ENCODE measurements at places on chromosomes 3 and 15.

DNA sequence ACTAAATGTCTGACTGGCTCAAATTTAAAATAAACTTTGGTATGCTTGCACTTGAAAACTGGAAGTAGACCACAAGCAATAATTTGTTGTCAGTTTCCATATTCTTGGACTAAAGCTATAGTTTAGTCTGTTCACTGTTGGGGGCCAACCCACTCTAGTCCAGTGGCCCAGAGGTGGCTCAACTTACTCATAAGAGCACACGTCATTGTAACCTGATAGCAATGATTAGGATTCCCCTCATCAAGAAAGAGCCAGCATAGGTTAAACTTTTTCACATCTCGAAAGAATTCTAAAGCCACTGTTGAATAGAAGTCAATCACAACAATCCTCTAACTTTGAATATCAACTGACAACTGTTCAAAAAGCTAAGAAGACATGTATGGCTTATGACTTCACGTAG lies 147.0 kb downstream of the MEIS2 start:
- no peak for DNase-seq

DNA sequence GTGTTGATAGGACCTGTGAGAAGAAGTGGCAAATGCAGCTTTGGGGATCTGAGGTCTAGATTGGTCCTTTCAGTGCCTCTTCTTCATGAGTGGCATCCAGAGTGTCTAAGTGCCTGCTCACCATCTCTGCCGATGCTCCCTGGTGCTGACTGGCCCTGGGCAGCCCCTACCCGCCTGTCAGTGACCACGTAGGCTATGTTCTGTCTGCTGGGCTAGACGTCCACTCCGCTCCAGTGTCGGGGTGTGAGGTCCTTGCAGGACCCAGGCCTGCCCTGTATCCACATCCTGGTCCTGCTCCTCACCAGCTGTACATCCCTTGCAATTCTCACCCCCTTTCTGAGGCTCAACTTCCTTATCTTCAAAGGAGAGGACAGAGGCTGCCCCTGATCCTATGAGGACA lies 48.3 kb upstream of the PRR23E start:
- DNase-seq: no peak

DNA sequence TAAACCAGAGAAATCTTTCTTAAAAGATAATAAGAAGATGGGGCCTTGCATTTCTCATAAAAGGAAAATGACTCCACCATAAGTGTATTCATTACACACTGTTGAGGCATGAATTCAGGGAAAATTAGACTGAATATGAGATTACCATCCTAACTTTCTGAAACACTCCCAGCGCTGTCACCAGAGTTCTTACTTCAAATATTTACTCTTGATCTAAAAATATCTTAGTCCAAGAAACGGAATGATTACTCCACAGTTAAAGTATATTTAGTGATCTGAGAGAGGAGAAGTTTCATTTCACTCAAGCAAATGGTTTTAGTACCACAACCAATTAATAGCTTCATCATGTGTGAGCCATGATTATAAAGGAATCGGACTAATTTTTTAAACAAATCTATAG lies 300.3 kb downstream of the ZBTB20 start:
- DNase-seq: no peak

- DNase-seq: no peak
These were observed 57.5 kb downstream of the RBMS3 start for GRCh38 chr3:29338377-29338776.

DNA sequence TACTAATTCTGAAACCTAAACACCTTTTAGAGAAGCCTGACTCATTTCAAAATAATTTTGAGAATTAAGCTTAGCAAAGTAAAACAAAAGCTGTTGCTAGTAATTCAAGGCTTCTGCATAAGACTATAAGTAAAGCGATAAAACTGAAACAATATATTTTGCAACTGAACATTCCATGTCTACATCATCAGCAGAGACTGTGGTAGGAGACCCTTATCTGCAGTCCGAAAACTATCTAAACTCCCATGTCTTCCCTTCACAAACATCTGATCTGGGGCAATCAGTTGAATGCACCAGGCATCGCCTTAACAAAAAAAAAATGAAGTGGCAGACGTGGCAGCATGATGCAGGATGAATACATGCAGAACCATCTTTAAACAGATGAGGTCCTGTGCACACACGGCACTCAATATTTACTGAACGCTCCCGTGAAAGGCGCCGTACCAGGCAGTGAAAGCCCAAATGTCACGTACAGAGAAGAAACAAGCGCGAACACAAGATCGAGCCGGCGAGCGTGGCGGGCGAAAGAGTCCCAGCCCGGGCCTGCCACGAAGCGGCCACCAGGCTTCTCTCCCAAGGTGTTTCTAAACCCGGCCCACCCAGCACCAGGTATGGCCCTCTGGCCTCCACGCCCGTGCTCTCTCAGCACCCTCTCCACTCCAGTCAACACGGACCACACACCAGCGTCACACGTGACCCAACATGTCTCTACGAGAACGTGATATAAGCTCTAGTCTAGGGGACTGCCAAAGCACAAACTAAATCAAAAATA lies 63.0 kb downstream of the CHSY1 start:
- DNase-seq: peak; percentile 76

DNA sequence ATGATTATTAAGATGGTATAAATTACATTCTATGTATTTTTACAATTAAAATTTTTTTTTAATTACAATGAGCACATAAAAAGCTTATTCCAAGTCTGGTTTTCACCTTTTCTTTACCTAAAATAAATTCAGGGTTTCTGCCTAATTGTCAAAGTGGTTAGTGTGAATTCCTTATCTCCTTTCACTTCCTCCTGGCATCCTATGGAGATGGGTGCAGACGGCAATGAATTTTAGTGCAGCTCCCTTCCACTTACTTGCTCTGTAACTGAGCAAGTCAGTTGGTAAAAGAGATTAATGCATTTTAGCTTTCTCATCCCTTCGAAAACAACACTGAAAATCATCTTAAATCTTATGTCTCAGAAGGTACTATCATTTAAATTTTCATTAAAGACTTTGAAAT lies 13.1 kb downstream of the HDGFL3 start:
- no peak for DNase-seq

DNA sequence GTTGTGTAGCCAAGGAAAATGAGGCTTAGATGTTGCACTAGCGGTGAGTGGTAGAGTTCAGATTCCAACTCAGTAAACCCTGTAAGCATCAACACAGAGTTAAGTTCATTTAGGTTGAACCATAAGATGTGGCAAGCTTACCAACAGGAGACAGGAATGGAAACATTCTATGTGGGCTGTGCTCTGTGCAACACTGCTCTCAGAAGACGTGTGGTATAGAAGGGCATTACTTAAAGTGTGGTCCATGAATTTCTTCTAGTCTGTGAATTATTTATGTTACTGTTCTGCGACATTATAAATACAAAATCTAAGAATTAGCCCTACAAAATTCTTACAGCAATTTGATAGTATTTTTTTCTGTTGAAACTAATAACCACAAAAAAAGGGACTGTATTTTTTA lies 213.3 kb downstream of the GRM7 start:
- DNase-seq: no peak

GRCh38 chr3:13282986-13283876 lies 136.9 kb downstream of the NUP210 start:
- no peak for DNase-seq

DNA sequence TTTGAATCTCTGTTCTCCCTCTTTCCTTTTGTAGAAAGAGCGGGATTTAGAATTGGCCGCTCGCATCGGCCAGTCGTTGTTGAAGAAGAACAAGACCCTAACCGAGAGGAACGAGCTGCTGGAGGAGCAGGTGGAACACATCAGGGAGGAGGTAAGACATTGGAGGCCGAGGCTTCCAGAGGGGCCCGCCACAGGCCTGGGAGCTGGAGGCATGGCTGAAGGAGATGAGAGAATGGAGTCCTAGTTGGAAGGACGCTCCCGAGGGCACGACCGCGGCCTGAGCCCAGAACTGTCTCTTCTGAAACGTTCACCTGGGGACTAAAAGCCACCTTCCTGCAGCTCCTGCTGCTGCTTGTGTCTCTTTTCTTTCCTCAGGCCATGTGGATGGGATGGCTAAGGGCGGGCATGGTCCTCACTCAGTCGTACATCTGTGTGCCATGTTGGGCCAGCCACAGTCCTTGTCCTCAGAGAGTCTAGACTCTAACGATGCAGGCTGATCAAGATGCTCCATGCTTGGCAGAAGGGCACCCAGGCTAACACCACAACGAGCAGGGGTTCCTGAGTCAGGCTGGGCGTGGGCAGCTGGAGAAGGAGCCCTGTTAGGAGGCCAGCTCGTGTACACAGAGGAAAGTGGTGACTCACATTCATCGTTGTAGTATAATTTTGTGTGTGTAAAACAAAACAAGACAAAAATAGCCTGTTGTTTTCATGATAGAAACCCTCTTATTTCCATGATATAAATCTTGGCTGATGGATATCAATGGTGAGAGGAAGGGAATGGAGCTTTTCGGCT lies 81.1 kb downstream of the CCK start:
- no peak for DNase-seq

- no peak for DNase-seq
These were observed 40.3 kb downstream of the CTNNB1 start for GRCh38 chr3:41239587-41239986.

DNA sequence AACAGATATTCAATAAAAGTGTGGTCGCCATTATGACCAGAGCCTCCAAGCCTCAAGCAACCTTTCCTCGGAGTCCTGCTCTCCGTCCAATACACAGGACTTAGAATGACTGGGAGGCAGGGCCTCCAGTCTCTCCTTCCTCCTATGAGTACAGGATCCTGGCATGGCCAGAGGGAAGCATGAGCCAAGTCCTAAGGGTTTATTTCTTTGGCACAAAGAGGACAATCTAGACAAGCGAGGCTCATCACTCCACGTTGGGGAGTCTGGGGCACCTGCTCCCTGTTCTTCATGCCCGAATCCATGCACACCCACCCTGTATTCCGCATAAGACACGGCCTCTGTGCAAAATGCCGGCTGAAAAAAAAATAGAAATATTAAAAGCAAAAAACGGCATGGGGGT lies 6.8 kb downstream of the PRRT3 start:
- no peak for DNase-seq

- DNase-seq: no peak
These were observed 175.2 kb upstream of the SOX14 start for GRCh38 chr3:137588871-137589270.

DNA sequence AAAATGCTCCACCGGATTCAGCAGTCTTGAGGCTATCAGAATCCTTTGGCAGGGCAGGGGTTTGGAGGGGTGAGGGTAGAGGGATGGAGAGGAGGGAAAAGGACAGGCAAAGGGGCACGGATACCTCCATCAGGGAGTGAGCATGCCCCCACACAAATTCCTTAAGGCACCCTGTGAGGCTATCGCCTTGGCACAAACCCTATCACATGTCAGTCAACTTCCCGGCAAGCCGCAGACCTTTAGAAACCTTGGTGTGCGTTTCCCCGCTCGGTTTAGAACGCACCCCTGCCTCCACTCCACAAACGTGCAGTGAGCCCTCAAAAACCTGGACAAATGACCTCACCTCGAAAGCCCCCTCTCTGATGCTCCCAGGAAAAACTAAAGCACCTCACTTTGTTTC lies 422 bp upstream of the SETMAR start:
- DNase-seq: no peak

DNA sequence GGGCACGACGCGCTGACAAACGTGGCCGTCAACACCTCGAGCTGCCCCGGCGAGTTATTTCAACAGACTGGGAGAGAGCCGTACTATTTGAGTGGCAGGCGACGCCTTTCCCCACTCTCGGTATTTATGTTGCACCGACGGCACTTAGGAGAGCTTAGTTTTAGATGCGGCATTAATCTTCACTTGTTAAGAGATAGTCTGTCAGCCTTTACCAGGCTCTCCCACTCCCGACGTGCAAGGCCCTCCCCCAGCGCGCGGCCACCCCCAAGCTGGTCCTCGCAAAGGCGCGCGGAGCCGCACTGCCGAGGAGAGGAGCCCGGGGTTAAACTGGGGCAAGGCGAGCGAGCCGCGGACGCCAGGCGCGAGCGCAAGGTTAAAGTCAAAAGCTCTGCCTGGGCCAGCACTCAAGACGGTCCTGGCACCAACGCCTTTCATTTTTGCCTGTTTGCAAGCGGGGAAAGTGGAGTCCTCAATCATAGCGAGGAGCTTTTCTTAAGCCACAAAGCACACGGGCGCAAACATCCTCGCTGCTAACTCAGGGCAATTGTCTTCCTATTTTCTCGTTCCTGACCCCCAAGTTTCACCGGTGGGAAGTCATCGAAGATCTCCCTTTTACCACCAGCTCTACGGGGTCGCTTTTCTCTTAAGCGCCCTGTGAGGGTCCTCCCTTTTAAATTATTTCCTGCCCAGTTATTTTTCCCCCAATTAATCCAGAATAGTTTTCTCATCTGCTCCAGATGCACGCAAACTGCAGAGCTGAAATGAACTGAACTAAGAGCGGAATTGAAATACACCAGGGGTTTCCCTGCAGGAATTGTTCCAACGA lies 86.6 kb downstream of the NR2F2 start:
- peak; percentile 7 for DNase-seq

- peak; percentile 72 for DNase-seq
These were observed 885.9 kb downstream of the FHIT start for GRCh38 chr3:60365360-60365759.

- peak; percentile 90 for DNase-seq
These were observed 32.3 kb upstream of the DUSP7 start for GRCh38 chr3:52088445-52089367.

DNA sequence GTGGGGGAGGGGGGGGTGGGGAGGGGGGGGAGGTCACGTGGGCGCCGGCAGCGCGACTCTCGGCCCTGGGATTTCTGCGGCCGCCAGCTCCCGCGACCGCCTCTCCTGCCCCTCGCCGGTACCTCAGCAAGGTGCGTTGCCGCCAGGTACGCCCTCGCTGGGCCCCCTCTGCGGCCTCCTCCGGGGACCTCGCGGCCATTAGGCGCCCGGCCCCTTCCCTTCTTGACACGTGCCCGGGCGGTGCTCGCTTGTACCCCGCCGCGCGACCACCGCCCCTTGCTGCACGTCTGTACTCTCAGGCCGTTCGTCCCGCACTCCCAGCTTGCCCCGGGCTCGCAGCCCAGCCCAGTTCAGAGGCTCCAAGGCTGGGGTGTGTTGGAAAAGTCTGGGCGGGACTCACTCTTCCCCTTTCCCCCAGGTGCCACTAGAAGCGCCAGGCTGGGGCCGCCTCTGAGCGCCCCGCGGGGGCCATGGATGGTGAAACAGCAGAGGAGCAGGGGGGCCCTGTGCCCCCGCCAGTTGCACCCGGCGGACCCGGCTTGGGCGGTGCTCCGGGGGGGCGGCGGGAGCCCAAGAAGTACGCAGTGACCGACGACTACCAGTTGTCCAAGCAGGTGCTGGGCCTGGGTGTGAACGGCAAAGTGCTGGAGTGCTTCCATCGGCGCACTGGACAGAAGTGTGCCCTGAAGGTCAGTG lies at the start of gene MAPKAPK3:
TSS of gene MAPKAPK3 (plus strand) at position 56 of the 696 bp plus-strand sequence. CDS start at position 471, 415 bp downstream.
- no peak for DNase-seq

- no peak for DNase-seq
These were observed 26.8 kb upstream of the NR2C2 start for GRCh38 chr3:14920536-14920935.

- peak; percentile 75 for DNase-seq
These were observed 4.6 kb upstream of the DENND4A start for GRCh38 chr15:65796610-65797078.

GRCh38 chr3:69890084-69890483 lies 109.4 kb upstream of the SAMMSON start:
- DNase-seq: peak; percentile 61

- DNase-seq: no peak
These were observed 77.6 kb downstream of the CHCHD4 start for GRCh38 chr3:14047027-14047426.
